ENCODE measurements at places on chromosomes 7 and 10.
A peak's percentile ranks its signal among the peaks of the same experiment; 100 is the strongest.

- DNase-seq, result no peak
These were observed 33.6 kb upstream of the HDAC9 start for GRCh38 chr7:18461785-18462467.

DNA sequence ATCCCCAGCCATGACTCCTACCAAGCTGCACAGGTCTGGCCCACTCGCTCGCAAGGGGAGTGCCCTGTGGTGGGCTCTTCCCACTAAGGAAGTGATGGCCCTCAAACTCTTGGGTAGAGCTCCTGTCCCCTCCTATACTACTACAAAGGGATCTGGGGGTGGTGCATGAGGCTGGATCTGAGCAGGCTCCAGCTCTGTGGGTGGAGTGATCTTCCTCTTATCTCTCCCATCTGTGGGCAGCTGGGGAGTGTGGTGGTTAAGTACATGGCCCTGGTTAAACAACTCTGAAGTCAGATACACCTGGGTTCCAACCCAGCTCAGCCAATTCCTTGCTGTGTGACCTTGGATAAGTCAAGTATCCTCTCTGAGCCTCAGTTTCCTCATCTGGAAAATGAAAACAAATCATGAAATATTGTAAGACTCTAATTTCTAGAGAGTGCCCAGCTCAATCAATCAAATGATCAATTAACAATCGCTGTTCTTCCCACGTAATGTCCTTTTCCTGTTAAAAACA is 17.4 kb downstream of the DDIT4 start:
- DNase-seq, result no peak

GRCh38 chr10:14163377-14164086 is 167.2 kb downstream of the FRMD4A start:
- DNase-seq, result no peak

GRCh38 chr10:78471326-78471722 is 437.7 kb downstream of the RPS24 start:
- no peak for DNase-seq

DNA sequence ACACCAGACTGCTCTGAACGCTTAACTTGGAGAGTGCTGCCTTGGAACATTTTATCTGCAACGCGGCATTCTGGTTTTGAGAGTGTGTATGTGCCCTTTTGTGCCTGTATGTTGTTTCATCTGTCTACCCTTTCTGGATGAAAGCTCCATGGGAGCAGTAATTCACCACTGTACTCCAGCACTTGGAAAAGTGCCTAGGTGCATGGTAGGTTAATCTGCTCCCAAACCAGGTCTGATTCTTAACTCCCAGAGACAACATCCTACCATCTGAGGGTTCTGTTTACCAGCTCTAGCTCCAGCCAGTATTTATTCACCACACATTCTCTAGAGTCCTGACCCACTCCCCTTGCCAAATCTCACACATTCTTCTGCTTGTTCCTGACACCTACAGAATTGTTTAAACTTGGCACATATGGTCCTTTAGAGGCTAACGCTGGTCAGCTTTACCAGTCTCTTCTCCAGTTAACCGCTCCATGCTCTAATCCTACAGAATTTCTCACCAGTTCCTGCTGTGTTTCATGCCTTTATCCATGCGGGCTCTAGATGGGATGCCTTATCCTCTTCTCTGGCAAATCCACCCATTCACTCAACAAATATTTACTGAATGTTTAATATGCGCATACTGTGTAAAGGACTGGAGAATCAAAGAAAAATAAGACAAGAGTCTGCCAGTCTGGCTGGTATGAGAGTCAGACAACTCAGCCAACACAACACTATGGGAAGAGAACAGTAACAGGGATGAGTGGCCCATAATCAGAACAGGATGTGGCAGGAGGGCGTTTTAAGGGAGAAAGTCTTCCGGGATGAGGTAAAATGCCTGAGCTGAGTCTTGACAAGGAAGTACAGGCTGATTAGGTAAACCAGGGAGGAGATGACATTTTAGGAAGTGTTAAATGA is 46.3 kb downstream of the MTPN start:
- no peak for DNase-seq

DNA sequence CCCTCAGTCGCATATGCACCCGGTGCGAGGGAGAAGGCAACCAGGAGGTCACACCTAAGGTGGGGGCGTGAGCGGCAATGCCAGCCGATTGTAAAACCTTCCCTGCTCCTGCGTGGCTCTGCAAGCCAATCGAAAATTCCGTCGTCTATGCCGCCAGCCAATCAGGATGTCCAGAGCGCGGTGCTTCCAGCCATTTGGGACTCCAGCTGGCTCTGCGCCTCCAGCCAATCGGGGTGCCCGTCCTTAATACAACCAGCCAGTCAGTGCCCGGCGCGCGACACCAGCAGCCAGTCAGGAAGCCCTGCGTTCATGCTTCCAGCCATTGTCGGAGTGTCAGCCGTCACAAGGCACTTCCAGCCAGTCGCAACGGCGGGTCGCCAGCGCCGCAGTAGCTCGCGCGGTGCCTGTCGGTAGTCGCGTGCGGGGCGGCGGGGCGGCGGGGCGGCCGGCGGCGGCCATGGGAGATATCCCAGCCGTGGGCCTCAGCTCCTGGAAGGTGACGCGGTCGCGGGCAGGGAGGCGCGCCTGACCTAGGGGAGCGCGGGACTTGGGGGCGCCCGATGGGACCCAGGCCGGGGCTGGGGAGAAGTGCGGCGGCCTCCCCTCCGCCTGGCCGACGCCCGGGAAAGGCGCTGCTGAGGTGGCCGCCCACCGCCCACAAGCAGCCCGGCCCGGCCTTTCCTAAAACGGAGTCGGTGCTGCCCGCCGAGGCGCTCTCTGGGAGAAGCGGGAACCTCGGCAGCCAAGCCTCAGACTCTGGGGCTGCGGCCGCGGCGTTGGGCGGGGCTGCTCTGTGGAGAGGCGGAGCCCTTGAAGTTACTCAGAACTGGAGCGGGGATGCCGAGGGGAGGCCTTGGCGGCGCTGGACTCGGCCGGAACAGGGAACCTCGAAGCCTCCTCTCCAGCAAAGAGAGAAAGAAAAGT is at the start of gene AKR1E2:
TSS of gene AKR1E2 (plus strand) at position 340 of the 924 bp plus-strand sequence. CDS start at position 458, 118 bp downstream.
- peak; percentile 80 for DNase-seq

DNA sequence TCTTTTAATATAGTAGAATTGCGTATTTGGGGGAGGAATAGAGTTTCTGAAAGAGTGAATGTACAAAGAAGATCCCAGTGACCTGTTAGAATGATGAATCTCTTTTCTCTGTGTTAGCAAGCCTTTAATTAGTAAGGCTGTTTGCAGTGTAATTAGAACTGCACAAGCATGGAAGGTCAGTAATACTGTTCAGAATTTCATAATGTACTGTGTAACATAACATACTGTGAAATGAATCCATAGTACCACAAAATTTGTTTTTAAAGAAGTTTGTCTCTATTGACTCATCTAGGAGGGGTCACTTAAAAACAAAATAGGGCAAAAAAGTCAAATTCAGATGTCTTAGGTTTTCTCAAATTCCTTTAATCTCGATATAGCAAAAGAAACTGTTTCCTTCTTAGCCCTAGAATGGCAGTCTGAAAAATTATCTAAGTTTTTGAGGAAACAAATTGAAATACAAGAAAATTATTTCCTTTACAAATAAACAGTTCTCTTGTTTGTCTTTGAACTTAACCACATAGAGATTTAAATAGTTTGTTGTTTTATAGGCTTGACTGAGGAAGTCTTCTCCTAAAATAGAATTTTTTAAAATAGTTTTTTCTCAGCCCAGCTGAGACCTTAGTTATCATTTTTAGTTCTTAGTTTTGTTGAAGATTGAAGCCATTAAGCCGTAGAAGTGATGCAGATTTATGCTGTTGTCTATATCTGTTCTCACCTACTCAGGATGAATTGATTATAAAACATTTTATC is 12.5 kb downstream of the ADK start:
- DNase-seq, result no peak

- DNase-seq, result no peak
These were observed 804.3 kb upstream of the COBL start for GRCh38 chr7:52120912-52121311.

DNA sequence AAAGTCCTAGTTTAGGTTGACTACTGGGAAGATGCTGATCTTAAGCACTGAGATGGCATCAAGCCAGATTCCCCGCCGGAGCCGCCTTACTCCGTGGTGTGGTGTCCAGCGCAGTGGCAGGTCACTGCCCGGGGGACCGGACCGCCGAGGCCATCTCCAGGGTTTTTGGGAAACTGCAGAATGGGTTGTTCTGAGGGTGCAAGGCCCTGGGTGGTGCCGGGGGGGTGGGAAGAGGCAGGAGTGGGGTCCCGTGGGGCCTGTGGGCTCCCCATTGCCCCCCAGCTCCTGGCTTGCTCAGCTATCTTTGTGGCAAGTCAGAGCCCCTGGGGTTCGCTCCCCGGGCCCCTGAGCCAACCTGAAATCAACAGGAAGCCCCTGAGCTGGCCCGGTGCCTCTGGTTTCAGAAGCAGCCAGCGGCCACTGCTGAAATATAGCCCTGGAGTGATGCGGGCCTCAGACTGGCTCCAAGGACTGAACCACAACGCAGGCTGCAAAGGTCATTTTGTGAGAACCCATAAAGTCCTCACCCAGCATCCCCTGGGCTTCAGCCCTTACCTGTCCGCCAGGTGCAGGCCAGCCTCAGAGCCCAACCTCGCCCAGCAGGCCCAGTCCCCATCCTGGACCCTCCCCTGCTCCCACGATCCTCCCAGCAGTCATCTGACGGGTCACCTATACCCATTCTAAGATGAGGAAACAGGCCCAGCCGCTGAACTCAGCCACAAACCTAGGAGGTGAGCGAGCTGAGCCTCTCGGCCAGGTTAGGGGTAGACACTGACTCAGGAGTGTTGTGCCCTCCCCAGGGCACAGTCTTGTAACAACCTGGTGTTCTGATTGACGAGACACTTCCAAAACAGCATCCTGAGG is 102.7 kb downstream of the PDGFA start:
- no peak for DNase-seq

DNA sequence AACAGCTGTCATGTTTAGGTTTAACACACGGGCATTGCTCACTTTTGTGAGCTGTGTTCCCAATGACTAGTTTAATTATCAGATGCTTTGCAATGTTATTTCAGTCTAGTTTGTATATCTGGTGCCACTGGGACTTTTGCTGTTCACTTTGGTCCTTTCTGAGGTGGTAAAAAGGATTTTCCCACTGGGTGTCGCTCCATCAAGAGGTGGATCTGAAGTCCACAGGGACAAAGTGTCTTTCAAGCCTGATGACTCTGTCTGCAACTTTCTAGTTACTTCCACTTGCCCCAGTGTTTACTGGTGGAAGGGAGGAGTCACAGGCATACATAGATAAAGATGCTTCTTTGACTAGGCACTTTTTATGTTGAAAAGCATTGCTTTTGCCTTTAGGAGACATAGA is 242.2 kb downstream of the HGF start:
- no peak for DNase-seq

- peak; percentile 39 for DNase-seq
These were observed 28.2 kb downstream of the PFKP start for GRCh38 chr10:3095373-3096139.

DNA sequence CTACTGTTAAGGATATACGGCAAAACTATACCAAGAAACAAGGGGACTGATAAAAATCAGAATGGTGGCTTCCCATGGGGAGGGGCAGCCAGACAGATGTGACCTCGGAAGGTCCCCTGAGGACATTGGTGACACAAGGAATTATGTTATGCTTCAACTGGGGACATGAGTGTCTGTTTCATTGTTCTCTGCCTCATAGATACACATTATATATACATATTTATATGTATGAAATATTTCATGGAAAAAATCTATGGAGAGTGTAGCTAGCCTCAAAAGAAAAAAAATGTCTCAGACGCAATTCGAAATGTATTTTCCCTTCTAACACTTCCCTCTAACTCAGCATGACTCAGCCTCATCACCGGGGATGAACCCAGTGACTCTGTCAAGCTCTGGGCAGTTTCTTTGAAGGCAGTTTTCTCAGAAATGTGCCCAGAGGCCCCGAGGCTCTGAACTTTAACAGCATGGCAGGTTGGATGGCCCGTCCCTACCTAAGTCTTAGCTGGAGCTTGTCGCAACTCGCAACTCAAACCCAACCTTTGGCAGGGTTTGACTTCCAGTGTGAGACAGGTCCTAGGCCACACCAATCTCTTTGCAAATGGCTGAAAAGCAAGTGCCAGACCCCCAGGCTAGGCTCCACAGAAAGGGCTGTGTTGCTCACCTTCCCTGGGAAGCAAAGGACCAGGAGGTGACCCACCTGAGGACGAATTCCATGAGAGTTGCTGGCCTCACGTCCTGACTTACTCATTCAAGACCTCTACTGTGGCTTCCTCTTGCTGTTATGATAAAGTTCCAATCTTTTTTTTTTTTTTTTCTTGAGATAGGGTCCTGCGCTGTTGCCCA is 86.9 kb downstream of the CARD11 start:
- DNase-seq, result peak; percentile 32

GRCh38 chr10:11515596-11516430 is 95.6 kb downstream of the USP6NL start:
- no peak for DNase-seq

DNA sequence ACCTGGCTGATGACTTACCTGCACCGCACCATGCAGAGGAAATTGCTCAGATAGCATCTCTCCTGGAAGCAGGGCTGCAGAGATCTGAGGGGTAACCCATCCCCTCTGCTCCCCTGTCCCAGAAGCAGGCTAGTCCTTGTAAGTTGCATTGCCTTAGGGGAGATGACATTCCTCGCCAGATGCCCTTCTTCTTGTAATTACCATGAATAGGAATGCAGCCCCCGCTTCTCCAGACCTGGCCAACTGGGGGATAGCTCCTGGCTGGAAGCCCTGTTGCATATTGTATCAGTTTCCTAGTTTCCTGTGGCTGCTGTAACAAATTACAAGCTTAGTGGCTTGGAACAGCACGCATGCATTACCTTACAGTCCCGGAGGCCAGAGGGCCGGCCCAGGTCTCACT is 47.5 kb upstream of the EN2 start:
- no peak for DNase-seq
